ENCODE measurements at places on chromosomes 3 and 15.

DNA sequence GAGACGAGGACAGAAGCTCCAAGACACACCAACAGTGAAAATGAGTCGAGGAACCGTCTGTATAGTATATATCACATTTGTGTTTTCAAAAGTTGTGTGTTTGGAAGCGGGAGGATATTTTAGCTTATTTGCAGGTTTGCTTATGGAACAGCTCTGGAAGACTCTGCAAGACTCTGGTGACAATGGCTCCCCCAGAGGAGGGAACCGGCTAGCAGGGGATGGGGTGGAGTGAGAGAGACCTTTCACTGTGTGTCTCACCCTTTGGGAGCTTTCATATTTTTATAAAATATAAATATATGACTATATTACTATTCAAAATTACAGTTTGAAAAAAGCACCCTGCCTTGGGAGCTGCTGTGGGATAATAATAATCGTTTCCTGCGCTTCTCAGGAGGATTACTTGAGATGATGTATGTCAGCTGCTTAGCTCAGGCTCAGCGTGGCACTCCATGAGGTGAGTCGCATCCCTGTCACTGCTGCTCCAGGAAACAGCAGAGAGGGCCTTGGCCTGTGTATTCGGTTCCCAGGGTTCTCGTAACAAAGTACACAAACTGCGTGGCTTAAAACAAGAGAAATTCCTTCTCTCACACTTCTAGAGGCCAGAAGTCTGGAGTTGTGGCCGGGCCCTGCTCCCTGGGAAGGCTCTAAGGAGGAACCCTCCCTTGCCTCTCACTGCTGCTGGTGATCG is 183.9 kb downstream of the FAM43A start:
- no peak for DNase-seq

GRCh38 chr3:109127553-109127952 is 9.0 kb upstream of the C3orf85 start:
- DNase-seq = no peak

- no peak for DNase-seq
Observed at GRCh38 chr3:187957165-187957581, 196.8 kb upstream of the LPP start.

- no peak for DNase-seq
Observed at GRCh38 chr3:52679811-52680210, 5.9 kb downstream of the PBRM1 start.

GRCh38 chr3:53089511-53089910 is 40.7 kb downstream of the RFT1 start:
- DNase-seq = no peak

Data from cortex of kidney (tissue), 1 donor.